ENCODE measurements at places on chromosomes 7 and 10.

DNA sequence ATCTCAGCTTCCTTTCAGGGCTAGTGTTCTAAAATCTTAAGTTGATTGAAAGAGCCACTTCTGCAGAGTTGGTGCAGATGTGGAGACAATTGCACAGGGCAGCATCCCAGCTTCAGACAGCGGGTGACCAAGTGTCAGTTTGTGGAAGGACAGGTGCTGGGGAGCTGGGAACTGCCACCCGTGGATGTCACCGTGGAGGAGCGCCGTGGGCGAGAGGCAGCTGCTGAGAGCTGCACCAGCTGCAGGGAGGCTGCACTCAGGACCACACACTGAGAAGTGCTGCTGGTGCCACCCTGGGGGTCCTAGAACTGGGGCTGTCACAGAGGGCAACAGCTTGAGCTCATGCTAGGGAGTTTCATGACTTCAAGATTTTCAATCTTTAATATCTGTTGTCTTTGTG is 543.0 kb upstream of the FZD8 start:
- DNase-seq = no peak

DNA sequence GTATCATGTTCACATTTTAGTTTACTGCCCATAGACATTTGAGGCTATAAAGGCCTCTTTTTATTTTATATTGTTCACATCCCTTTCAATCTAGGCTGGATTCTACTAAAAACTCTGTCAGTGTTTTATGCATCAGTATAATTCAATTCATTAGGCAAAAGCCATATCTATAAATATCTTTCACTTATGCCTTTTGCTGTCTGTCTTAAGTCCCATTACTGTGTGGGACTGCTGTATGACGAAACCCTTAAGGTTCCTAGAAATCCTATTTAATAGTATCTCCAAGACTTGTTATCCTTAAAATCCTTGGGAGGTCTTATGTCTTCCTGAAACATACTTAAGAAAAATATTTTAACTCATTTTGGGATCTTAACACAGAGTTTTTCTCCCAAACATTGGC is 139.2 kb downstream of the HGF start:
- no peak for DNase-seq

- DNase-seq = no peak
These were observed 21.6 kb downstream of the IRF5 start for GRCh38 chr7:128959296-128959695.

DNA sequence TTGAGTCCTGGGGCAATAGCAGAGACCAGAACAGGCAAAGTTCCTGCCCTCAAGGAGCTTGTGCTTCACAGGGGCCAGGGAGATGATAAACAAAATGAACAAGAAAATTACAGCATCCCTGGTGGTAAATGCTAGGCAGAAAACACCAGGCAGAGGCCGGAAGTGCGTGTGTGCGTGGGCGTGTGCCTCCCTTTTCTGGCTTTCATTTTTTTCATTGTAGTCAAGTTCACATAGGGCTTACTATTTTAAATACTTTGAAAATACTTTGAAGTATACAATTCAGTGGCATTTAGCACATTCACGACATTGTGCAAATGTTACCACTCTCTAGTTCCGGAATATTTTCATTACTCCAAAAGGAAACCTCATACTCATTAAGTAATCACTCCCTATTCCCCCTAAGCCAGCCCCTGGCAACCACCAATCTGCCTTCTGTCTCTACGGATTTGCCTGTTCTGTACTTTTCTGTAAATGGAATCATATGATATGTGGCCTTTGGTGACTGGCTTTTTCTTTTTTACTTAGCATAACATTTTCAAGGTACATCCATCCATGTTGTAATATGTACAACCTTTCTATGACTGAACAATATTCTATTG is 88.1 kb upstream of the PDCD4 start:
- DNase-seq = no peak

DNA sequence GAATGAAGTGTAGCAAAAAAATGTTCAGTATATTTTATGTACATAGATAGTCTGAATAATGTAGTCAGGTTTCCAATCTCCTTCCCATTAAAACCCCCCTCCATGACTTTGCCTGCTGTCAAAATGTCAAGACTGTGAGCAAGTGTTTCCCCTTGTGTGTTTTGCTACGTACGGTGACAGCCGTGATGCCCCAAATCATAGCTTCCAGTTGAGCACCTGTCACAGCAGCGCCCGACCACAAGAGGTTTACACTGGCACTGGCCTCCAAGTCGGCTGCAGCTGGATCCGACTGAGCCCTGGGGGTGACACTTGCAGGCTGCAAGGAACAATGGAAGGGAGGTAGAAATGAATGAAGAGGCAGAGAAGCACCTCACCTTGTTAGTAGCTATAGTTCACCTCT is 62.3 kb downstream of the LAMB4 start:
- DNase-seq = no peak

DNA sequence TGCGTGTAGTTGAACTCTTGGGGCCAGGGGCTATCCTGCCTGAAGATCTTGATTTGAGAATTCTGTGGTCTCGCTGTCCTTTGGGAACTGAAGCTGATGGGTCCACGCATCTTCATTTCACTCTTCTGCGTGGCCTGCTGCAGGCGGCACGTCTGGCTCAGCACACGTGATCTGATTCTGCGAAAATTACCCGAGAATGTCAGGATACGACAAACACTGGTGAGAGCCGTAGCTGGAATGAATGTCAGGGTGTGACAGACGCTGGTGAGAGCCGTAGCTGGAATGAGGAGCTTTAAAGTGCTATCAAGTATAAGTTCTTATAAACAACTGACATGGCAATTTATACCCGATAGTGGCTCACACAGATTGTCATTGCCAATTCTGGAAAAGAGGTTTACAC is 44.6 kb upstream of the CFAP46 start:
- no peak for DNase-seq

GRCh38 chr10:71290331-71290730 is 28.7 kb upstream of the SLC29A3 start:
- DNase-seq = no peak

GRCh38 chr7:16758036-16758435 is 4.5 kb downstream of the TSPAN13 start:
- DNase-seq = no peak

- DNase-seq = peak; percentile 75
These were observed 57.6 kb downstream of the MMRN2 start for GRCh38 chr10:86899670-86900276.

DNA sequence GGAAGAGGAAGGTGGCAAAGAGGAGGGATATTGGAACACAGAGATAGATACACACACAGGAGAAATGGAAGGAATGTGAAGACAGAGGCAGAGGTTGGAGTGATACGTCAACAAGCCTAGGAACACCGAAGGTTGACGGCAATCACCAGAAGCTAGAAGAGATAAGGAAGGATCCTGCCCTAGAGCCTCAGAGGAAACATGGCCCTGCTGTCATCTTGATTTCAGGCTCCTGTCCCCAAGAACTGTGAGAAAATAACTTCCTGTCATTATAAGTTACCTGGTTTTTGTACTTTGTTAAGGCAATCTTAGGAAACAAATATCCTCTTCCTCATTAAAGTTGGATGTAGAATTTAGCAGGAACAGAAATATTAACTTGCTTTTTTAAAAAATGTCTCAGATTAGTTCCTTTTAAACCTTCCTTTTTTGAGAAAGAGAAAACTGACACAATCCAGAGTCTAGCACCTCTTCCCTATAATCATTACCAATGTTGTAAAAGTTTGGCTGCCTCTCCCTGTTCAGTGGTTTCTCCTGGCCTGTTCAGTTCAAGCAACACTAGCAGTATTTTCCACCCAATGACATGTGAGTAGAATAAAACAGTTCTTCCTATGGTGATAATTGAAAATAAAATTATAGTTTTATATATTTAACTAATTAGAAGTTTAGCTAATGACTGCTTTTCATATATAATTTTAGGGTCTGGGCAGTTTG is 28.8 kb upstream of the GNAI1 start:
- no peak for DNase-seq

- peak; percentile 25 for DNase-seq
These were observed at the start of gene ST8SIA6 for GRCh38 chr10:17454161-17455014. TSS of gene ST8SIA6 (minus strand) at chr10:17454595. CDS start at chr10:17454255, 340 bp downstream.

- peak; percentile 14 for DNase-seq
These were observed 193.7 kb upstream of the CSTF2T start for GRCh38 chr10:51892965-51893658.

DNA sequence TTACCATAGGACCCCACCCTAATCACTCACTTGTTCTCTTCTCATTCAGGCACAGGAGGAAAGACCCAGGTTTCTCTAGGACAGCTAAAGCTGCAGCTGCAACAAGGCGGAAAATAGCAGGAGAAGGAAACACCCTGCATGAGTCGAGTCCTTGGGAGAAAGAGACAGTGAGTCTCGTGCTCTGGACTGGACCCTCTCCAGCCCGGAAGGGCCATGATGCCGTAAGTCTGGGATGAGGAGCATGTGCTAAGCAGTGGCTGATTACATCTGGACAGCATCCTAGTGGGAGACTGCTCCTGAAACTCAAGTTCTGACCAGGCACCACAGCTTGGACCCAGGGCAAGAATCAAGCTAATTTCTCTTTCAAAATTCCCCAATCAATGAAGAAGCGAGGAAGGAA is 39.4 kb downstream of the FBXW4 start:
- DNase-seq = no peak

All from WERI-Rb-1 (cell line).